Stimulated activated CD4-positive, alpha-beta T cell treated with anti-CD3 and anti-CD28 coated beads, Interleukin-12 subunit alpha, Interleukin-12 subunit beta, amount 100 ng/mL, for 4 hours (primary cell): ENCODE measurements at places on chromosomes 3 and 15.

DNA sequence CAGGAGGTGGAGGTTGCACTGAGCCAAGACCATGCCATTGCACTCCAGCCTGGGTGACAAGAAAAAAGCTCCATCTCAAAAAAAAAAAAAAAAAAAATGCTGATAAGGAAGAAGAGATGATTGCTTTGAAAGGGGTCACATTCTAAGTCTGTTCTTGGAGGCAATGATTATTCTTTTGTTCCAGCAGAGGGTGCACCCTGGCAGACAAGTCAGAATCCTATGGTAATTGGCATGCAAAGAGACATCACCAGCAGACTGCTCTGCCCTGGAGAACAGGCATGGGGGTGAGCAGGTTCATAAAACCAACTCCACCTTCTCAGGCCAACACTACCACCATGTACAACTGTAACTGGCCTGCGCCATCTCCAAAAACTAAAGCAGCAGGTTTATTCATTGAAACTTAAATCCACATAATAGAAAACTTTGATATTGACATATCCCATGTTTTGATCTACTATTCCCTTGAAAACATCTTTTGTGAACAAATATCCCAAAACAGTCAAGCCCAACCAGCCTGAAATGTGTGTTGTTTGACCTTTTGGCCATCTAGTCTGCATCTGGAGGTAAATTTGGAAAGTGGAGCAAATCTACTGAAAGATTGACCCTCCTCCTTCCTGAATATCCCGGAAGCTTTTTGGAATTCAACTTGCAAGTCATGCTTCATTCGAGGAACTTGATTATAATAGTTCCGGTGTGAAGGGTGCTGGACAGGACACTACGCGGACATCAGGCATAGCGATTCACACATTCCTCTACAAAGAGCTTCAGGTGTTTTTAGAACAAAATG is 100.3 kb downstream of the MECOM start:
- no peak for DNase-seq

- no peak for DNase-seq
These were observed 11.8 kb downstream of the KPNA1 start for GRCh38 chr3:122502941-122503340.

GRCh38 chr3:77042882-77043281 is 3.0 kb downstream of the ROBO2 start:
- no peak for DNase-seq

DNA sequence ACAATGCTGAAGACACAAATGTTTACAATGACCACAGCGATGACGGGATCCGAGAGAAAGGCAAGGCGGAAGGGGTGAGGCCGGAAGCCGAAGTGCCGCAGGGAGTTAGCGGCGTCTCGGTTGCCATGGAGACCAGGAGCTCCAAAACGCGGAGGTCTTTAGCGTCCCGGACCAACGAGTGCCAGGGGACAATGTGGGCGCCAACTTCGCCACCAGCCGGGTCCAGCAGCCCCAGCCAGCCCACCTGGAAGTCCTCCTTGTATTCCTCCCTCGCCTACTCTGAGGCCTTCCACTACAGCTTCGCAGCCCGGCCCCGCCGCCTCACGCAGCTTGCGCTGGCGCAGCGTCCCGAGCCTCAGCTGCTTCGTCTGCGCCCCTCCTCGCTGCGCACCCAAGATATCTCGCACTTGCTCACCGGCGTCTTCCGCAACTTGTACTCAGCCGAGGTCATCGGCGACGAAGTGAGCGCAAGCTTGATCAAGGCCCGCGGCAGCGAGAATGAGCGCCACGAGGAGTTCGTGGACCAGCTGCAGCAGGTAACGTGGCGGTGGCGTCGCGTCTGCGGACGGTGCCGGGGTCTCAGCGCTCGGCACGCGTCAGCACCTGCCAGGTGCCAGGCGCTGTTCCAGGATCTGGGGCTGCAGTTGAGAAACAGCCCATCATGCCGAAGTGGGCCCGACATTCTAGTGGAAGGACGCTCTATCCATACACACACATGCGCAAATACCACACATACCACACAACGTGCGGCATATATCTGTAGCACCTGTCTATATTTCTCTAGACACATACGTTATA is at the start of gene DLEC1:
TSS of gene DLEC1 (plus strand) at position 108 of the 798 bp plus-strand sequence. CDS start at position 126, 18 bp downstream.
- DNase-seq = peak; percentile 53

DNA sequence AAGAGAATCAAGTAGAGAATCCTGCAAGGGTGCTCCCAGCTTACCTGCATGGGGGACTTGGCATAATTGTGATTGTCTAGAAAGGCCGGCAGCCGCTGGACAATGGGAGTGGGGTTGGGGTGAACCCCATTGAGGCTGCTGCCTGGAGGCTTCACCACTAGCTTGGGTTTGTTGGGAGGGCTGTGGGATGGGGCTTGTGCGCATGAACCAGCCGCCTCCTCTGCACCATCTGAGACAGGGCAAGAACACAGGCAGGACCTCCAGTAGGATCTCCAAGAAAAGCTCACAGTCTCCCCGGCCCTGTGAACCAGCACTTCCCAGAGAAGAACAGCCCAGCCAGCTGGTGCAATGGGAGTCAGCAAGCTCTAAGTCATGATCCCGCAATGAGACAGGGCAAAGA is 39.8 kb downstream of the SEMA3G start:
- no peak for DNase-seq

DNA sequence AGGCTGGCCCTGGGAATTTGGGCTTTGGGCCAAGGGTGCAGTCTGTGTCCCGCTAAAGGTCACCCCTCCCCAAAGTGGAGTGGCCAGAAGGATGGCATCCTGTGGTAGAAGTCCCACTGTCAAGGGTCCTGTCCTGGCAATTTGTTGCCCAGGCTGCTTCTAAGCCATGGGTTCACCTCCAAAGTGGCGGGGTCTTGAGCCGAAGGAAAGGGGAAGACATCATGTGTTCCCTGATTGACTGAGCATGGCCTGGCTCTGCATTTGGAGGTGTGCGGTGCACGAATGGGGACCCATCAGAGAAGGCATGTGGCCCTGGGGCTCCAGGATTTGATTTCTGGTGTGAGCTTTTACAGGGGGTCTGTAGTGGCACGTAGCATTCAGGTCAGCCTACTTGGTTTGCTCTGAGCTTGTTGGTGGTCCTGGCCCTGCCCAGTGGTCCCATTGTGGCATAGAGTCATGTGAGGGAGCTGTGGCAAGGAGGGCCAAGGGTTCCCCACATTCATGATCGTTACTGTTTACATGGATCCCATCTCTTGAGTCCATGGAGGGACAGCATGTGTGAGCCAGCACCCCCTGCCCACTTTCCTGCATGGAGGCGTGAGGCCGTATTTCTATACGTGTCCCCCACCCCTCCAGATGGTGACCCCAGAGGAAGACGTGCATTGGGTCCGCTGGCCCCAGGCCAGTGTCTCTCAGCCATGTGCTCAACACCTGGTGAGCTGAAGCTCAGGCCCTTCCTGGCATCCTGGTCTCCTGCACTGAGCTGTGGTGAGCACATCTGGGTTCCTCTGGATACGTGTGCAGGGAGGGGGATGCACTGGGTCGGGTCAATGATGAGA is 225.1 kb downstream of the SNRPN start:
- no peak for DNase-seq

DNA sequence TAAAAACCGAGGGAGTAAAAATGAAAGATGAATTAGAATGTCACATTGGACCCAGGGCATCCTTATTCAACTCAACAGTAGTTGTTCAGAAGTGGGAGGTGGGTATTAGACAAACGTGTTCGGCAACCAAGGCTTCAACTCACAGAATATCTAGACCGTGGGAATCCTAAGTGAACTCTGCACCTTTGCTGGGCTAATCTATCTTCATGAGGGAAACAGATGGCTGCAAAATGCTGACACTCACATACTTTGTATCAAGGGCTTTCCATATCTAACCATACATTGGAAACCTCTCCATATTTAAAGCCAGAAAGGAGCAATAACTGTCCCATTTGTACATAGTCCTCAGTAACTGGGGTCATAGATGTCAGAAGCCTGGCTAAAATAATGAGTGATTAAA is 20.9 kb downstream of the PLSCR1 start:
- no peak for DNase-seq

- peak; percentile 28 for DNase-seq
These were observed 5.0 kb upstream of the AP3S2 start for GRCh38 chr15:89898614-89899294.

DNA sequence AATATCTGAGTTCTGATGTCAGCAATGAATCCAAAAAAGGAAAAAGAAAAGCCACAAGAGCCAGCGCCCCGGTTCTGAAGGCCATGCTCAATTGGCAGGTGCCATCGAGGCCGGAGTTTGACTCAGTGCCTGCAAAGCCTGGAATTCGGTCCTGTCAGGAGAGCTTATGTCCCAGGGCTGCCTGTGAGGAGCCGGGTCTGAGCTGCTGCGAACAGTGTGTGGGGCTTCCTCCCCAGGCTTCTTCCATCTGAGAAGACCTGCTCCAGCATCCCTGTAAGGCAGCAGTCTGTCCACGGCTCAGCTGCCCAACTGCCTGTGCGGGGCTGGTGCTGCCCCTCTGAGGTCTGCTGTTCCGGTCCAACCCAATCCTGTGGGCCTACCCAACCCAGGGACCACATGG is 46.1 kb downstream of the ROPN1B start:
- DNase-seq = no peak

DNA sequence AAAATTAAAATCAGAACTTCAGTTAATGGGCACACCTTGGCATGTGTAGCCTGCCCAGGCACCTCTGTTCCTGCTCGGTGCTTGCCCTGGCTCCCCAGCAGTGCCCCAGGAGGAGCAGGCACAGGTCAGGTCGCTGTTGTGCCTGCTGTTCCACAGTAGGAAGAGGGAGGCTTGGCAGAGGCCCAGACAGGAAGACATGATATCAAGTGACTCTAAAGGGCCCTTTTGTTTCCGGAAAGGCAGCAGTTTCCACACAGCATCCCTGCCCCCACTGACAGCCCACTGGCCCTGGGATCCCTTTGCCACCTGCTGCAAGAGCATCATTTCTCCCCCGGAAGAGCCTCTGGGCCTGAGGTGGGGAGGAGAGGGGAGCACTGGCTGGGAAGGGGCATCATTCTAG is 40.5 kb upstream of the HES1 start:
- DNase-seq = no peak

GRCh38 chr3:171841620-171842000 is 1.5 kb upstream of the TMEM212 start:
- DNase-seq = no peak

GRCh38 chr3:158005391-158006100 is 100.7 kb downstream of the SHOX2 start:
- DNase-seq = no peak

DNA sequence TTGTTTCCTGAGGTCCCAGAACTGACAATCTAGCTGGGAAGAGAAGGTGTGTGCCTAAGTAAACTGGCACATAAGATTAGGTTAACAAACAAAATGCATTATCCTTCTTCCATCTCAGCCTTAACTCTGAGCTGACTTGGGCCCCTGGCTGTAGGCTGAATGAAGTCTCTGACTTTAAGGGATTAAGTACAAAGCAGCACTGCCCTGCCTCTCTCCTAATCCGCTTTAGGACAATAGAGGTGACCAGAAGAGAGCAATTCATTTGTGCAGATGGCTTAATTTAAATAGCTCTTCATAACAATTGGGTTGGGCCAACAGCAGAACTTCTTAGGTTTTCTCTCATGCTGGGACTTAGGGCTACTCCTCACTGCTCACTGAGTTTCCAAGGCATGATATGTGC is 181.6 kb upstream of the SOX14 start:
- DNase-seq = no peak

GRCh38 chr3:132211896-132212295 is 105.3 kb upstream of the ACP3 start:
- DNase-seq = no peak

- no peak for DNase-seq
These were observed 57.9 kb downstream of the ACAP2 start for GRCh38 chr3:195384952-195385351.

DNA sequence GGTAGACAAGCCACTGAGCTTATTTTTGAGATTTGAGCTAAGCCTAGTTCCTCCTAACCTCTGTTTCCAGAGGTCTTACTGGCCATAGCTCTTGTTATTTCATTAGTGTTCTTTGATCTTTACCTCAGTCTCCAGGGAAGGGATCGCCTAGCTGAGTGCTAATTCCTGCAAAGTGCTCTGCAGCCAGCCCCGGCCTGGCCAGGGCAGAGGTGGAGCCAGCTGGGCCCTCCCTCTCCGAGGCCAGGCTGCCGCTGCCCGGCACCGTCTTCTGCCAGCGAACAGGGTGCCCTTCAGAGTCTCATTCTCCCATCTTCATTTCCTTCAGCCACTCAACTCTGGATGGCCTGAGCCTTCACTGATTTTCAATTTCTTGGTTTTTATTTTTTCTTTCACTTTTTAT is 19.7 kb downstream of the FAN1 start:
- DNase-seq = no peak

GRCh38 chr3:100838157-100838556 is 128.9 kb downstream of the TFG start:
- DNase-seq = no peak

GRCh38 chr3:72738752-72739530 is 109.3 kb downstream of the SHQ1 start:
- DNase-seq = peak; percentile 68

GRCh38 chr3:168273917-168274316 is 178.2 kb upstream of the GOLIM4 start:
- DNase-seq = no peak

- DNase-seq = no peak
These were observed 40.5 kb downstream of the FEZF2 start for GRCh38 chr3:62332835-62333244.

DNA sequence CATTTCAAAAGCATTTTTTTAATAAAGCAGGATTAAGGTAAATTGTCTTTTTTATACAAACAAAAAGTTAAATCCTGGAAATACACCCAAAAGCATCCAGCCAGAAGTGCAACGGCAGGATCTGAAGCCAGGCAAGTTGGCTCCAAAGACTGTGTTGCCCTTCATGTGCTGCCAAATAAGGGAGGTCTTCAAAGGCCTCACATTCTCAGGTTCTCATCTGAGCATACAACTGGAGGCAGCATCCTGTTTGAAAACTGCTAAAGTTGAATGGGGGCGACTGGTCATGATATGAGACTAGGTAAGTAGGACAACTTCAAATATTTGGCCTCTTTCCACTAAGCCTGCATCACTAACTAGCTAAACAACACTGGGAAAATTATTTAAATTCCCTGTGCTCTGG is 52.2 kb downstream of the IMPG2 start:
- no peak for DNase-seq

DNA sequence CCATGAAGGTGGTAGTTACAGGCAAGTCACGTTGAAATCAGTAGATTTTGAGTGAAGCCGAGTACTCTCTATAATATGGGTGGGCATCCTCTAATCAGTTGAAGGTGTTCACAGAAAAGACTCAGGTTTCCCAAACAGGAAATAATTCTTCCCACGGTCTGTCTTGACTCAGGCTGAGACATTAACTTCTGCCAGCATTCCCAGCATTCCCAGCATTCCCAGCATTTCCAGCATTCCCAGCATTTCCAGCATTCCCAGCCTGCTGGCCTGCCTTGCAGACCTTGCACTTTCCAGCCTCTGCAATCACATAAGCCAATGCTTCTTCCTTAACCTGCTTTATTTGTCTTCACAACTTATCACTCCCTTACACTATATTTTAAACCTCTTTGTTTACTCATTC is 542.3 kb upstream of the ROBO2 start:
- DNase-seq = no peak

GRCh38 chr15:67181221-67181639 is 73.2 kb downstream of the AAGAB start:
- no peak for DNase-seq

- DNase-seq = no peak
These were observed 72.1 kb downstream of the NOX5 start for GRCh38 chr15:69086427-69087204.
